Suprapubic skin (tissue), 4 donors: ENCODE measurements at places on chromosomes 16 and 17. TPM values are rescaled to one million over a fixed set of nuclear protein-coding genes. Genes with fewer than 3 reads are reported as not detected.
A peak's percentile ranks its signal among the peaks of the same experiment; 100 is the strongest.

DNA sequence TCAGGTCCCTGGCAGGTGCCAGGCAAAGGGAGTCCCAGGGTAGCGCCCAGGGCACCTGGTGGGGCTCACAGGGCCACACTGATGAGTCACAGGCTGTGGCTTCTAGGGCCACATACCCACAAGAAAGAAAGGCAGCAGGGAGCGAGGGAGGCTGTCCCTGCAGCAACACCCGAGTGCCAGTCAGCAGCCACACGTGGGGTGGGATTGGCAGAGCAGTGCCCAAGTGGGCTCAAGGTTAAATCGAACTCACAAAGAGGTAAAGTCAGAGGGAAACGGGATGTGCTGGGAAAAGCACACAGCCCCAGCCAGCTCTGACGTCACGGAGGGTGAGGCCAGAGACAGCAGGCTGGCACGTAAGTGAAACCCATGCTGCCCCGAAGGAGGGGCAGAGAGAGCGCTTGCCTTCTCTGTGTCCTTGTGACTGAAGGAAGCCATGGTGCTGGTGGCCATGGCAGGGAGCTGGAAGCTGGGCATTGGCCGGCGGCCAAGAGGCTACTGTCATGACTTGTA is 33.8 kb downstream of the FA2H start:
- DNase-seq, result no peak
- peaks cover 9% of the 10 kb centered on the region for H3K27me3 ChIP-seq

DNA sequence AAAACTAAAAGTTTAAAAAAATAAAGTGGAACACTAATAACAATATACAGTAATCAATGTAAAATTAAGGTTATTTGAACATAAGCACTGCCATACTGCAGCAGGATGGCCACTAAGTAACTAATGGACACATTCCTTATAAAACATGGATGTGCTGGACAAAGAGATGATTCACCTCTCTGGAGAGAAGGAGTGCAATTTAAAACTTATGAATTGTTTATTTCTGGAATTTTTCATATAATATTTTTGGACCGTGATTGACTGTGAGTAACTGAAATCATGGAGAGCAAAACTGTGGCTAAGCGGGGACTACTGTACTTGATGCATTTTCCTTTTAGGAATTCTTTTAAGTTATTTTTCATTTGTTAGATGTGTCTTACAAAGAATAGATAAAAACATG is 21.8 kb downstream of the CBFB start:
- peaks cover 20% of the 10 kb centered on the region for H3K36me3 ChIP-seq
- no peak for DNase-seq
- H3K4me1 ChIP-seq, result peaks cover under 1% of the 10 kb centered on the region
- H3K4me3 ChIP-seq, result no peak overlapping the region

GRCh38 chr16:50839920-50840729 is 98.2 kb downstream of the CYLD start:
- H3K27me3 ChIP-seq, result peaks cover 25% of the 10 kb centered on the region
- H3K36me3 ChIP-seq, result no peaks in the 10 kb centered on the region
- DNase-seq, result no peak
- H3K27ac ChIP-seq, result no peak overlapping the region

- no peak overlapping the region for H3K4me3 ChIP-seq
- peaks cover 17% of the 10 kb centered on the region for H3K27me3 ChIP-seq
- no peak overlapping the region for H3K27ac ChIP-seq
Observed at GRCh38 chr17:8875957-8876356, 8.5 kb upstream of the PIK3R6 start.

- H3K27me3 ChIP-seq, result no peaks in the 10 kb centered on the region
- peak overlapping the region; percentile 94 for H3K4me3 ChIP-seq
- no peak for DNase-seq
- peaks cover 19% of the 10 kb centered on the region for H3K4me1 ChIP-seq
- peaks cover 10% of the 10 kb centered on the region for H3K36me3 ChIP-seq
Observed at GRCh38 chr17:19867079-19867328, 732 bp downstream of the ULK2 start.

DNA sequence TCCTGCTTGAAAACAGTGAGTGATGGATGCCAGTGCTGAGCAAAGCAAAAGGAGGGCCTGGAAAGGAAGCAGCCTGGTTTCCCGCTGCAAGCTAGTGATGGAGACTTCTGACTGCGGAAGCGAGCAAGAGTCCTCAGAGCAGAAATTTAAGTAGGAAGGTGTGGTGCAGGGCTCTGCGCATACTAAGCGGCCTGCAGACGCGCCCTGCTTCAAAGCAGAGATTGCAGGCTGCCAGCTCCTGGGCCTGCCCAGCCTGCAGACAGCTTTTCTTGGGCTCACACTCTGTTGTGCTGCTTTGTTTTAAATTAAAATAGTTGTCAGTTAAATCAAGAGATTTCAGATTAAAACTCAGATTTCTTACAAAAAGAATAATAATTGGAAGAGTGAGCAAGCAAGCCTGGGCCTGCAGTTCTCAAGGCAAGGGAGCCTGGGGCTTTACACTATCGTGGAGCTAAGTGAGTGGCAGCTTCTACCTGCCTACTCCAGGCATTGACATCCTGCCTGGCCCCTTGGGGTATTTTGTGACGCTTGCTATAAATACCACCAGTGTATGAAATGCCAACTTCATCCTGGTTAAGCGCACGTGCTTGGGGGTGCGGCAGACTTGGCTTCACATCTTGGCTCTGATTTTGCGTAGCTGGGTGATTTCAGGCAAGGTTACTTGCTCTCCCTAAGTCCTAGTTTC is 237.3 kb downstream of the XYLT1 start:
- no peaks in the 10 kb centered on the region for H3K27me3 ChIP-seq
- no peaks in the 10 kb centered on the region for H3K36me3 ChIP-seq

- H3K27me3 ChIP-seq, result no peaks in the 10 kb centered on the region
- no peaks in the 10 kb centered on the region for H3K36me3 ChIP-seq
- DNase-seq, result no peak
- H3K4me1 ChIP-seq, result peaks cover 96% of the 10 kb centered on the region
Observed at GRCh38 chr17:40538936-40539705, 26.2 kb downstream of the CCR7 start.

GRCh38 chr17:48570325-48571023 is 7.7 kb downstream of the HOXB4 start:
- H3K4me3 ChIP-seq, result peak overlapping the region; percentile 29
- no peaks in the 10 kb centered on the region for H3K36me3 ChIP-seq
- H3K27ac ChIP-seq, result peak overlapping the region; percentile 85
- peaks cover 3% of the 10 kb centered on the region for H3K27me3 ChIP-seq
- peaks cover 67% of the 10 kb centered on the region for H3K4me1 ChIP-seq

DNA sequence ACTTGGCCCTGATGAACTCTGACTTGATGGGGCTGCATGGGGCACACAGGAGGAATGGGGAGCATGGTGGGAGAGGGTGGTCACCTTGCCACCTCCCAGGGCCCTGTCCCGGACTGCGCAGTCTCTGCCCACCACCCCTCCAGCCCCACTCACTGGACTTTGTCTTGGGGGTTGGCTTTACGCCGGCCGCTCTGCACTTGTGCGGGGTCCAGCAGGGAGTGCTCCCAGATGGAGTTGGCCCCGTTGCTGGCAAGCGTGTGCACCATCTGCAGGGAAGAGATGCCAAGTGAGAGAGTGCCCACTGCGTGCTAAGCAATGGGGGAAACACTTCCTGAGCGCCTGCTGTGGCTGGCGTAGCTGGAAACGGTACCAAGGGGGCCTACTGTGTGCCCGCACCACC is 6.7 kb downstream of the GIT1 start:
- DNase-seq, result no peak
- H3K27ac ChIP-seq, result no peak overlapping the region
- H3K4me1 ChIP-seq, result peaks cover 82% of the 10 kb centered on the region
- H3K36me3 ChIP-seq, result peaks cover 26% of the 10 kb centered on the region
- no peak overlapping the region for H3K4me3 ChIP-seq

GRCh38 chr17:71975331-71975801 is 145.5 kb upstream of the SOX9 start:
- peak; percentile 79 for DNase-seq
- peak overlapping the region; percentile 46 for H3K4me3 ChIP-seq
- H3K27ac ChIP-seq, result peak overlapping the region; percentile 88
- no peaks in the 10 kb centered on the region for H3K27me3 ChIP-seq
- H3K4me1 ChIP-seq, result peaks cover 21% of the 10 kb centered on the region

GRCh38 chr16:53323924-53324323 is 110.3 kb upstream of the RBL2 start:
- no peaks in the 10 kb centered on the region for H3K4me1 ChIP-seq
- H3K4me3 ChIP-seq, result no peak overlapping the region
- no peak overlapping the region for H3K27ac ChIP-seq
- H3K36me3 ChIP-seq, result peaks cover 64% of the 10 kb centered on the region
- no peaks in the 10 kb centered on the region for H3K27me3 ChIP-seq

DNA sequence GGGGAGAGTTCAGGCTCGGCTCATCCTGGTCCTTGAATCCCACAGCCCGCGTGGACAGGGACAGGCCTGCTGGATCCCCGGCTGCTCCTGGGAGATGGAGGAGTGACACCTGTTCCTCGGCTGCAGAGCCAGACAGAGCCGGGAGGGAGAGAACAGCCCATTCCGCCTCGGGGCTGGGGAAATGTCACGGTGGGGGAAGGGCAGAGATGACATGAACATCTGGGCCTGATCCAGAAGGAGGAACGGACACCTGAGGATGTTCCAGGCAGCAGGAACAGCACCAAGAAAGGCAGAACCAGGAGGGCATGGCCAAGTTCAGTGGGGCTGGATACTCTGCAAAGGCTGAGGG is 2.1 kb downstream of the ZNF764 start:
- H3K4me1 ChIP-seq, result peaks cover 43% of the 10 kb centered on the region
- peaks cover 31% of the 10 kb centered on the region for H3K36me3 ChIP-seq
- H3K27me3 ChIP-seq, result no peaks in the 10 kb centered on the region
- no peak for DNase-seq

GRCh38 chr17:50257676-50258224 is 16.5 kb upstream of the TMEM92 start:
- no peaks in the 10 kb centered on the region for H3K36me3 ChIP-seq
- H3K27me3 ChIP-seq, result no peaks in the 10 kb centered on the region
- H3K27ac ChIP-seq, result peak overlapping the region; percentile 73
- no peak for DNase-seq

DNA sequence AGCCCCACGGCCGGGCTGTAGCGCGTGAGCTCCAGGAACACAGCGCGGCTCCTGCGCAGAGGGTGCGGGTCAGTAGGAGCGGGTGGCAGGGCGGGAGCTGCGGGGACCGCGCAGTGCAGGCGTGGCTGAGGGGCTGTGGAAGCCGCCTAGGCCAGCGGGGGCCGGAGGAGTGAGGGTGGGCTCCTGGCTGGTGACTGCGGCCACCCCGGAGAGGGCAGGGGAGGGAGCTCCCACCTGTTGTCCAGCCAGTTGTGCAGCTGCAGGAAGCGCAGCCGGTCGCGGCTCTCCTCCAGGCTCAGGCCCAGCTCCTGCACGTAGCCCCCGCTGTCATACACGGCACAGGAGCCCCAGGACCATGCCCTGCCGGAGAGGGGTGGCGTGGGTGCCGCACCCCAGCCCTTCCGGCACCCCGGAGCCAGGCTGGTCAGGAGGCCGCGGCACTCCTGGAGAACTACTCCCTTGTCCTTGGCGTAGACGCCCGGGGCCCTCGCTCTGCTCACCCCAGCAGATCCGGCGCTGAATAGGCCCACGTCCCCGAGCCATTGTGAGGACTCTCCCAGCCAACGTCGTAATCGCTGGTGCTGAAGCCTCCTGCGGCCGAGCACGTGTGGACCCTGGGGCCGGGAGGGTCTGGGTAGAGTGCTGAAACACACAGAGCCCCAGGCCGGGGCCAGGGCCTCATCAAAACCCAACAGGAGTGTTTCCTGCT is 43.9 kb downstream of the TSC2 start:
- peak overlapping the region; percentile 50 for H3K27ac ChIP-seq
- no peak for DNase-seq
- H3K27me3 ChIP-seq, result no peaks in the 10 kb centered on the region
- H3K4me3 ChIP-seq, result peak overlapping the region; percentile 14

DNA sequence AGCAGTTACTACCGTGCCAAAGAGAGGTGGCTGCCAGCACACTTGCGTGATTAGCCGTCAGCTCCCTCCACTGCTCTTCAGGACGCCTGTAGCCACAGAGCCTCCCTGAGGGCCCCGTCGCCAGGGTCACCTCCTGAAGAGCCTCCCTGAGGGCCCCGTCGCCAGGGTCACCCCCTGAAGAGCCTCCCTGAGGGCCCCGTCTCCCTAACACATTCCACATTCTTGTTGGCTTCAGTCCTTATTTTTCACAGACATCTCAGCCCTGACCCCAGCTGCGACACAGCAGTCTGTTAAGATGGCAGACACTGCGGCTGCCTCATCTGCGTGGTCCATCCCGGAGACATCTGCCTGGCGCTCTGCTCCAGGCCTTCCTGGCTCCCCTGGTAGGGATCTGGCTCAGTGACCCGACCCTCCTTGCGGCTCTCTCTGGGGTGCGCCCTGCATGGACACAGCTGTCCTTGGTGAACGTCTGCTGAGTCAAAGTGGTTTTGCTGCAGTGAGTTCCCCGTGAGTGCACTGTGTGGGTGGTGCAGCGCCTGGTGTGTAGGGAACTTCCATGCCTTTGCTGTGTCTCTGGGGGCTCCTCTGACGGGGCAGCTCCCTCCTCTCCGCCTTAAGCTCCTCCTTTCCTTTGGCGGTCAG is 11.4 kb downstream of the ACSF3 start:
- no peak overlapping the region for H3K4me3 ChIP-seq
- H3K27ac ChIP-seq, result no peak overlapping the region
- no peak for DNase-seq
- H3K27me3 ChIP-seq, result no peaks in the 10 kb centered on the region
- peaks cover 73% of the 10 kb centered on the region for H3K36me3 ChIP-seq
- no peaks in the 10 kb centered on the region for H3K4me1 ChIP-seq

- no peak overlapping the region for H3K27ac ChIP-seq
- no peak overlapping the region for H3K4me3 ChIP-seq
- peaks cover 67% of the 10 kb centered on the region for H3K36me3 ChIP-seq
- H3K4me1 ChIP-seq, result no peaks in the 10 kb centered on the region
Observed at GRCh38 chr16:74936902-74937560, 47.9 kb downstream of the WDR59 start.

The PRR35 gene
- not detected for total RNA-seq

The KCNH4 gene
- total RNA-seq, result not detected

The MC1R gene
- 29.3 TPM for total RNA-seq

The SLC12A3 gene
- not detected for total RNA-seq

The TXNL4B gene
- total RNA-seq, result 6.4 TPM

The SSTR5 gene
- total RNA-seq, result not detected

The HID1 gene
- 13.4 TPM for total RNA-seq

The ACD gene
- 17.6 TPM for total RNA-seq

The CCL8 gene
- total RNA-seq, result not detected

The RGS11 gene
- total RNA-seq, result 1.5 TPM

The HSD17B1 gene
- total RNA-seq, result 3.7 TPM
